ENCODE measurements at places on chromosomes 4 and X.

DNA sequence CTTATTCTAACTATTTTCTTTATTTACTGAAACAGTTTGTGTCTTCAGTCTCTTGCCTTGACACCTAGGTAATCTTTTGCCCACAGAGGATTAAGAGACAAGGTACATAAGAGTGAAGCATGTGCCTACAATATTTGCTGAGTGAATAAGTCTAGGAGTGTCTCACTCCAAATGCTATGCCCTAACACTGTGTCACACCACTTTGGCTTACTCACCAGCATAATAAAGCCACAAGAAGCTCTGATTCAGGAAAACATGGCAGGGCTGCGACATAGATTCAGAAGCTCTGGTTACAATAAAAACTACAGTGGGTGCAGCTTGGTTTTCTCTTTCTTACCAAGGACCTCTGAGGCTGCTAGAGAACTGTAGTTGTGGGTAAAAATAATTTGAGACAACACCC, 127.1 kb downstream of the RBM46 start:
- no peak for DNase-seq

GRCh38 chrX:57669961-57670360, 10.1 kb downstream of the NLRP2B start:
- DNase-seq: no peak

GRCh38 chr4:171979461-171979860, 166.3 kb downstream of the GALNTL6 start:
- no peak for DNase-seq

DNA sequence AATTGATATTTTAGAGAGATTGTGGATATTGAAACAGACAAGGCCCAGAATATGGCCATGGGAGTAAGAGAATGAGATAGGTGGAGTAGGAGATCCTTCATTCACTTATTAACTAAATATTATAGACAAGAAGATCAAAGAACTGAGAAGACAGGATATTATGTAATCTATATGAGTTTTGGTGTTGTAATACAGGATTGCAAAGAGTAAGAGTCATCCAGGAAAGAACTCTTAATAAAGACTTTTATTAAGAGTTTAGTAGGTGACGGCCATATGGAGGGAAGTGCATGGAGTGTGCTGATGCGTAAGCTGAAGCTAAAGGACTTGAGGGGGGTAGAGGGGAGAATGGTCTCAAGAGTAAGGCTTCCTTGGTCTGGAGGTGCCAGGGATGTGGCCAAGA, 153.7 kb downstream of the VEGFC start:
- DNase-seq: no peak

DNA sequence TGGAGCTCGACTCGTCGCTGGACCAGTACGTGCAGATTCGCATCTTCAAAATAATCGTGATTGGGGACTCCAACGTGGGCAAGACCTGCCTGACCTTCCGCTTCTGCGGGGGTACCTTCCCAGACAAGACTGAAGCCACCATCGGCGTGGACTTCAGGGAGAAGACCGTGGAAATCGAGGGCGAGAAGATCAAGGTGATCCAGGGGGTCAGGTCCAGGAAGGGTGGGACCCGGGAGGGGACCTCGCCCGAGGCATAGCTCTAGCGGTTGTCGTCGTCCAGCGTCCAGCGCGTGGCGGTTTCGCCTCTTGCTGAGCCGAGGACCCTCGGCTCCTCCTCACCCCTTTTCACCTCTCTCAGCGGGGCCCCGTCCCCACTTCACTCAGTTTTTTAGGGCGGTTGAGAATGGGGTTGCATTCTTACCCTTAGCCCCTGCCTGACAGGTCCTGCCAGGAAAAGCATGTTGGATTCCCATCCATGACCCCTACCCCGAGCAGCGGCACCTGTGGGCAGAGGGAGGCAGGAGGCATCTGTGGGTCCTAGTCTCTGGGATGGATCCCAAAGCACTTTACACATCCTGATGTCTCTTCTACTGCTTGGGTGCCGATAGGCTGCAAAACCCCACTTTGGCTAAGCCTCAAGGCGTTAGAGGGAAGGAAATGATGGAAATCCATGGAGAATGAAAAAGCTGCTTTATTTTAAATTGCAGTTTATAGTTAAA, 524 bp downstream of the RAB33A start:
- no peak for DNase-seq

Data from stimulated activated CD8-positive, alpha-beta memory T cell treated with anti-CD3 and anti-CD28 coated beads, Interleukin-15, amount 100 ng/mL, for 48 hours (primary cell).